ENCODE measurements at places on chromosomes 7 and 10.

DNA sequence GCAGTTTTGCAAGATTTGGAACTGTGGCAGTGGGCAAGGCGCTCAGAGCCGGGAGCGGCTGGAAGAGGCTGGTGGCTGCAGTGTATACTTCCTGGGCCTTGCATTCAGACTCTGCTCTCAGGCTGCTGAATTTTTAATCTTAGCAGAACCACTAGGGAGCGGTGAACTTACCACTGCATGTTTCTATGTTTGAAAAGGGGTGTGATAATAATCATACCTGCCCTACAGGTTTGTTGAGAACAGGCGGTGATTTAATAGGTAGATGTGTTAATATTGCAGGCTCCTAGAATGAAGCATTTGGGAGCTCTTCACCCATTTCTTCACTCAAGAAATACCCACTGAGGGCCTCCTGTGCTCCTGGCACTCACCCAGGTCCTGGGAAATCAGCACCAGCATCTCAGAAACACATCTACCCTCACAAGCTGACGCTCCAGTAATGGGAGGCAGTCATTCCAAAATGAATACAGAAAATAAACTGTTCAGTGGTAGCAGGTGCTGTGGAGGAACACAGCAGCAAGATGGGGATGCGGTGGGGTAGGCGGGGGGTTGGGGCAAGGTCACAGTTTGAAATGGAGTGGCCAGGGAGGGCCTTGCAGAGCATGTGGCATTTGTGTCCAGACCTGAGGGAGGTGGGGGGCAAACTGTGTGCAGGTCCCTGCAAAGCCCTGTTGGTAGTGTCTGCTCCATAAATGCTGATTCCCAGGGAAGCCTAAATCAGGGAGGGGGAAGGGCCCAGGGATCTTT is 41.0 kb downstream of the VWA2 start:
- DNase-seq: no peak

DNA sequence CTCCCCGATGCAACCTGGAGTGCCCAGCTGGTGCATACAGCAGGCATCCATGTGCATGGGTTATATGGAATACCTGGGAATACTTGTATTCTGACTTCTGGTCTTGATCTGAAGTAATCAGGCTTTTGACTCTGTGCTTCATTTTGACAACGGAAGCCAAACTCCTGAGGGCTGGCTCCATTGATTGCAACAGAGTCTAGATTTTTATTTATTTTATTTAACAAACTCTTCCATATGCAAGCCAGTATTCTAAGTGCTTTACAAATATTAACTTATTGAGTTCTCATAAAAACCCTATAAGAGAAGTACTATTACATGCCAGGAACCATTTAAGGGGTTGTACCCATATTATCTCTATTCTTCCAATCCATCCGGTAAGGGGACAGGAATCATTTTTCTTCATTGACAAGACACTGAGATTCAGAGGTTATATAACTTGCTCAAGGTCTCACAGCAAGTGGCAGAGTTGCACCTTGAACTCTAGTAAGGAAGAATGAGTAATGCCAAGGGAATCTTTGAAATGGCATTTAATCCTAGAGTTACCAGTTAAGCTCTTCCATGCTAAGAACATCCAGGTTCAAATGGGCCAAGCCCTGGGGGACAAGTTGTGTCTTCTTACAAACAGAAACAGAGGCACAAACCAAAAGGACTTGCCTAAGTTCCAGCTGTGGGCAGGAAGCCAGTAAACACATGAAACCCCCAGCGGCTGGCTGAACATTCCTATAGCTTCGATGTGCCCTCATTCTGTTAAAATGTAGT is 241.0 kb downstream of the WDR11 start:
- no peak for DNase-seq

DNA sequence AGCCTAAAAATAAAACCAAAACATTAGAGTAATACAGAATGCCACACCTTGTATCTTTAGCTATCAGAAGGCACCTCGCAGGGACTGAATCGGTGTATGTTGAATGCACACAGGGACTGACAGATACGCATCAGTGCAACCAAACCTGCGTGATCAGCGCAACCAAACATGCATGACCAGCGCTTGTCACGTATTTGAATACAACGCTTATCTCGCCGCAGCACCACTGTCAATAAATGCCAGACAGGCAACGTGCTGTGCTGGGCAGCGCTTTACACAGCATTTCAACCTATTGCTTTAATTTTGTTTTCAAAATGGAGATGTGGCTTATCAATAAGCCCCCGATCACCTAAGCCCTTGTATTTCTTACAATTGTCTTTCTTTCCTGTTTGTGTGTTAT is 242.4 kb downstream of the SFMBT2 start:
- DNase-seq: no peak

DNA sequence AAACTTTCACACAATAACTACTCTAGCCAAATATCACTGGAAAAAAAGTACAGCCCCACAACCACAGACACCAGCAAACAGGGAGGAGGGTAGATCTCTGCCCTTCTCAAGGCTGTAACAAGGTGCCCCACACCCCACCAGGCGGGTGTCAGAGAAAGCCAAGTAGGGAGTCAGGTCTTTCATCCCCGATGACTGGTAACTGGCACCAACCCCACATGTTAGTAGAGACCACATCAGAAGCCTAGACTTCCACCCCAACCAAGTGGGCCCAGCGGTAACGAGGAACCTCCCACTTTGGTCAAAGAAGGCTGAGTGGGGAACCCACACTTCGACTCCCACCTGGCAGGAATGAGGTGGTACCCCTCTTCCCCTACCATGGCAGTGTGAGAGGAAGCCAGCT is 16.4 kb upstream of the RUFY2 start:
- peak; percentile 8 for DNase-seq

DNA sequence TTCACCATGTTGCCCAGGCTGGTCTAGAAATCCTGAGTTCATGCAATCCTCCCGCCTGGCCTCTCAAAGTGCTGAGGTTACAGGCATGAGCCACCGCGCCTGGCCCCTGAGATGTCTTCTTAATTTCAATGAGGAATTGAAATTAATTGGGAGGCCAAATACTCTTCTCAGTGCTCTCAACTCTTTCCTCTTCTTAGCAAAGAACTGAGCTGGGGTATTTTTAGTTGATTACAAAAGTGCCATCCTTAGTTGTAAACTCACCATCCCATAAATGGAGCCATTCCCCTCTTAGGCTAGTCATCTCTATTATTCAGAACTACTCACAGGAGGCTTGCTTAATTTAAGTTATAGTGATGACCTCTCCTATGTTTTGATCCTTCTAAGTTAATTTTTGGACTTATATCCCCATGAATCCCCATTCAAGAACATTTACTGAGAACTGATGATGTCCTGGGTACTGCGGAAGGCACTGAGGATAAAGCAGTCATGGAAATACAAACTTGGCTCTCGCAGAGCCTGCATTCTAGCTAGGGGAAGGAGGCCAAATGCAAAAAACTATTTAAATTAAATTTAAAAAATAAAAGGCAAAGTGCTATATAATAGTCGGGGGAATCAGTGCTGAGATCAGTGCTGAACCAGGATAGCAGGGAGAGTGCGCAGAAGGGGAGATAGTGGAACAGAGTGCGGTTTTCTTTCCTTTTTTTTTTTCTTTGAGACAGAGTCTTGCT is 145.3 kb downstream of the SFMBT2 start:
- DNase-seq: no peak

DNA sequence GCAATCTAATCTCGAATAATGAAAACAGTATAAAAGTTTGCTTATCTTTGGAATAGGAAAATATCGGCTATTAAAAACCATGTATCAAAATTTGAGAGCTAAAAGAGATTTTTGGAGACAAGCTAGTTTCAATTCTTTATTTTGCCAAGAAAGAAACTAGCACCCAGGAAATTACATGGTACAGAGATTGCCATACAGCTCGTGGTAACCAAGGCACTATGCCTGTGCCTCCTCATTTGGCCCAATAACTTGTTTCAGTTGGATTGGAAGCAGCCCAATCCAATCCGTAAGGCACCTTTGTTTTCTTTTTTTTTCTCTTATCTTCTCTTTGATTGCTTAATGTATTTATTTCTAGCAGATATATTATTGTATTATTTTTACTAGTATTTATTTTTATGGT is 55.0 kb downstream of the GNAI1 start:
- DNase-seq: no peak

DNA sequence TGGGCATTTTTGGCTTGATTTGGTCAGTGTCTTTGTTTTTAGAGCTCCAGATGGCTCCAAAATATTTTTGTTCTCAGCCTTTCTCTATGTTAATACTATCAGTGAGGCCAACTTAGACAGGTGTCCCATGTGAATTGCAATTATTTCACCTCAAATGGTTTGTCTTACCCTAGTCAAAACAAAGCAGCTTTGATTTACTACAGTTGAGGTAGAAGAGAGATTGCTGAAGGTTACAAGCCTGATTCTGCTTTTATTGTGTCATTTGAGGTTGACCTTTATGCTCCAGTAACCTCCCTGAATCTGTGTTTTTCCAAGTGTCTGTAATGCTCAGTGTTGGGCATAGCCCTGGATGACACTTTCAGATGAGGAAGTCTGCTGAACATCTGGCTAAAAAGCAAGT is 882.9 kb downstream of the NRG3 start:
- DNase-seq: no peak

DNA sequence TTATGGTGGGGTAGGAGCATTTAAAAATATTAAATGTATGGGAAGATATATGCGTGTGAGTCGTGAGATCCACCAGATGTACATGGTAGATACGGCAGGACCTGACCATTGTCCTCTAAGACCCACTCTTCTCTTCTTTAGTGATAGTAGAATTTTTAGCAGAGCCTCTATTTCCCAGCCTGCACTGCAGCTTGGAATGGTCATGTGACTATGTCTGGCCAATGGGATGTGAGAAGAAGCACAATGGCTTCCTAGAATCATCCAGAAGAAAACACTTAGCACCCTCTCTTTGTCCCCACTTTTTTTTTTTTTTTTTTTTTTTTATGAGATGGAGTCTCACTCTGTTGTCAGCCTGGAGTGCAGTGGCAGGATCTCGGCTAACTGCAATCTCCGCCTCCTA is 86.6 kb upstream of the CYTH3 start:
- no peak for DNase-seq

DNA sequence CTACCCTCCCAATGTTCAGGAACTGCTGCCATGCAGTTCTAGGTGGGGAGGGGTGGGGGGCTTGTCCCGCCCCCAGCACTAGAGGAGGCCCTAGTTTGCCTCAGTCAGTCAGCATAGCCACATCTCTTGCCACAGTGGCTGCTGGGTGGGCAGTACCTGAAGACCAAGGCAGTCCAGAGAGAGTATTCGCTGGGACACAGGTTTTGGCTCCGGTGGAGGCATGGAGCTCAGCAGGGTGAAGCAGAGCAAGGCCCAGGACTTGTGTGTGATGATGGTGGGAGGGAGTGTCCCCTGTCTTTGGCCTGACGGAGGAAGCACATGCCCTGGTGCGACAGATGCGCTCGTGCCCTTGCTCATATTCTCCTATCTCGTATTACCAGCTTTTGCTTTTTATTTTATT is 24.7 kb upstream of the ZCCHC24 start:
- DNase-seq: no peak

Data from stimulated activated CD4-positive, alpha-beta T cell treated with anti-CD3 and anti-CD28 coated beads, Interleukin-4, amount 100 ng/mL, for 1 hour (primary cell).